H4 (cell line): ENCODE measurements at places on chromosomes 1 and 21. TPM values are rescaled to one million over a fixed set of nuclear protein-coding genes. Genes with fewer than 3 reads are reported as not detected.
A peak's percentile ranks its signal among the peaks of the same experiment; 100 is the strongest.

DNA sequence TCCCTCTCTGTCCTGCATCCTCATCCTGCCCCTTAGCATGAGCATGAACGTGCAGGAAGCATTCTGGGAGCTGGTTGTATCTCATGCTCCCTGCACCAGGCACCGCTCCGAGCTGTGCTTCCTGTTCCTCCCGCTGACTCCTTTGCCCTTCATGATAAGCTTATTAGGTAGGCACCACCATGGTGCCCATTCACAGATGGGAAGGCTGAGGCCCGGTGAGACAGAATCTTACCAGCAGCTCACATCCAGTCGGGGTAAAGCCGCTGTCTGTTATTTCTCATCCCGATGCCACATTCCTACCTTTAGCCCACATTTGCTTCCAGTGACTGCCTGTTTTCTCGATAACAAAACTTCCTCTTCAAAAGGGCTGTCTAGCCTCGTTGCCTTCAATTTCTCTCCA lies 7.3 kb downstream of the MIIP start:
- DNase-seq, result no peak

SLC25A34 gene
- 0.10 and 0.47 TPM in 2 replicates for total RNA-seq

- no peak for DNase-seq
Measured at GRCh38 chr1:81478219-81478618, 322.5 kb upstream of the ADGRL2 start.

DNA sequence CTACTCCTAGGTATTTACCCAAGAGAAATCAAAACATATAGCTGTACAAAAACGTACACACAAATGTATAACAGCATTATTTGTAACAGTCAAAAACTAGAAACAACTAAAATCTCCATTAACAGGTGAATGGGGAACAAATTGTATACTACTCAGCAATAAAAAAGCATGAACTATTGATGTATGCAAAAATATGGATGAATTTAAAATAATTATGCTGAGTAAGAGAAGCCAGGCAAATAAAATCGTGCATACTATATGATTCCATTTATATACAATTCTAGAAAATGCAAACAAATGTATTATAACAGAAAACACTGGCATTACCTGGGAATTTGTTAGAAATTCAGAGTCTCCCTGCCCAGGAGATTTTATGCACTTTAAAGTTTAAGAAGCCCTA lies 150.1 kb downstream of the GDAP2 start:
- no peak for DNase-seq

GRCh38 chr1:186829686-186830587 lies 1.2 kb downstream of the PLA2G4A start:
- no peak for DNase-seq

- no peak for DNase-seq
Measured at GRCh38 chr1:106817575-106817974, 238.9 kb upstream of the PRMT6 start.

DNA sequence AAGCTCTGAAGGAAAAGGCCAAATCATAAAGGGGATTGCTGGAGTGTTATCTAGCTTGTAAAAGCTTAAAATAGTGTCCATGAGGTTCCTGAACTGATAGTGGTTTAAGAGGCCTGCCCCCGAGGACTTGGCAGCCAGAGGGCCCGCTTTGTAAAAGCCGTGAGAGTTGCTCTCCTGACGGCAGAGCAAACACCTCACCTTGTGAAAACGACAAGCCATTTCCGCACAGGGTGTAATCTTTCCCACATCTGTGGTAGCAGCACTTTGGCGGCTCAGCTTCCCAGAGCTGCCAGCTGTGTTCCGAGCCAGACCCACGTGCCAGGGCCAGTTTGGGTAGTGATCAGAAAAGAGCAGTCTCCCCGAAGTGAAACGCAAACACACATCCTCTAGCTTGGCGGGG lies 37.0 kb downstream of the SERBP1 start:
- DNase-seq, result no peak

DNA sequence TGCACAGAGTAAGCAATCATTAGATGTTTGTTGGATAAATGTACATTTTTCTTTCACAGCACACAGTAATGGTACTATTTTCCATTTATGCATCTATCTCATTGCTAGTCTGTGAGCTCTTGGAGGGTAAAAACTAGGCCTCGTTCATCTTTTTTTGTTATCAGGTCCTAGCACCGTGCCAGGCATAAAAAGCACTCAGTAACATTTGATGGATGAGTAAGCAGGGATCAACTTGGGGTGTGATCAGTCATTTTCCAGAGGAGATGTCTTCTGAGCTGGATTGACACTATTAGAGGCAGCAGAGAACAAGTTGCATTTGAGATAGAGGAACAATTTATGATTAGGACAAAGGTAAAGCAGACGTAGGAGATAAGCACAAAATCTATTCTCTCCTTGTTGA lies 4.3 kb upstream of the VTCN1 start:
- DNase-seq, result no peak

DNA sequence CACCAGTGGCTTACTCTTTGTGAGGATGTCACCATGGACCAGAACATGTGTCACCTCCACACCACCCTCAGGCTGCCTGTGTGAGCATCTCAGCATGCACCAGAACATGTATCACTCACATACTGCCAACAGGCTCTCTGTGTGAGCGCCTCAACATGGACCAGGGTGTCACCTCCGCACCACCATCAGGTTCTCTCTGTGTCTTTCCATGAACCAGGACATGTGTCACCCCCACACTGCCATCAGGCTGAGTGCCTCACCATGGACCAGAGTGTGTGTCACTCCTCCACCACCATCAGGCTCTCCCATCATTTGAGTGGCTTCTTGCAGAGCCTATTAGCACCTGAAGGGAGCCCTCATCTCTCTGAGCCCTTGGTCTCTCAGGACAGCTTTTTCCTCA lies 125.2 kb downstream of the ZNF648 start:
- DNase-seq, result no peak

DNA sequence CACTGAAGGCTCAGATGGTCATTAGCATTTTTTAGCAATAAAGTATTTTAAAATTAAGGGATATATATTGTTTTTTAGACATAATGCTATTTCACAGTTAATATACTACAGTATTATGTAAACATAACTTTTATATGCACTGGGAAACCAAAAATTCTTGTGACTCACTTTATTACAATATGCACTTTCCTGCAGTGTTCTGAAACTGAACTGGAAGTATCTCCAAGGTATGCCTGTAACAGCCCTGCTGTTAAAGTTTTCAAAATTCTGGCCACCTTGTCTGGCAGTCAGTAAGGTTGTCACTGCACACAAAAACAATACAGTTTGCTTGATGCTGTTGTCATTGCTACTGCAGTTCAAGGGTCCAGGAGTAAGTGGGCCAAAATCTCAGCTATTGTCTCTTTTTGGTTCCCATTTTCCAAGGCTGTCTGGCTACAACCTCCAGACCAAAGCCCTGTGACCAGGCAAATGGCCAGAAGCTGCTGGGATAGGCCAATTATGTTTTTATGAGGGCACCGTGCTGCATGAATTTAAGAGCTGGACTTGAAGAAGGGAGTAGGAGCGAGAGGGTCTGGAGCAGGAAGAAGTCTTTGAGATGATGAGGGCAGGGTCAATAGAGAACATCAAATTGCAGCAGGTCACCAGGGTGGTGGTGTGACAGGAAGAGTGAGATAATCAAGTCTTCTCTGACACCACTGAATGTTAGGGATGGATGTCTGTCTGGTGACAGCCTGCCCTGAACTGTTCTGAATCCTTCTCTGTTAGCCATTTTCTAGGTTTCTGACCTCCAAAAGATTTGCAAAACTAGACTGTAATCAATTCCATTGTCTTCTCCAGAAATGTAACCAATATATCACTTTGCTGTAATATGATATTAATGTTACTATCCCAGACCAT lies 82.3 kb upstream of the CACHD1 start:
- no peak for DNase-seq

DNA sequence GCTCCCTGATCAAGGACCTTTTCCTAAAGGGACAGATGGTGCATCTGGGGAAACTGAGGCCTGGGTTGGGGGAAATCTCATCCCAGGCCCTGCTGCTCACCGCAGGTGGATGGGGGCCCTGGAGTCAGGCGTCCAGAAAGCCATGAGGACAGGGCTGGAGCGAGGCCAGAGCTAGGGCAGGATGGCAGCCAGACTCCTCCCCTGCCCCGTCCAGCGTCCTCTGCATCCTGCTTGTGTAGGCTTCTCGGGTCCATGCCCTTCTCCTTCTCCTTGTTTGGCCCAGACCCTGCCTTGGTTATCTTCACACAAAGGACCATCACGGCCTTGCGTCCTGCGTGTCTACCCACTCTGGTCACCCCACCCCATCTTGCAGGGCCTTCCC lies 43.0 kb downstream of the TRIM11 start:
- no peak for DNase-seq

CACHD1 gene
- 6.9 and 9.1 TPM in 2 replicates for total RNA-seq

GRCh38 chr1:3790500-3790923 lies 5.8 kb downstream of the LRRC47 start:
- DNase-seq, result no peak

- DNase-seq, result no peak
Measured at GRCh38 chr1:236685917-236686814, at the start of gene ACTN2. TSS of gene ACTN2 (plus strand) at chr1:236686499. CDS start at chr1:236686674, 175 bp downstream.

DNA sequence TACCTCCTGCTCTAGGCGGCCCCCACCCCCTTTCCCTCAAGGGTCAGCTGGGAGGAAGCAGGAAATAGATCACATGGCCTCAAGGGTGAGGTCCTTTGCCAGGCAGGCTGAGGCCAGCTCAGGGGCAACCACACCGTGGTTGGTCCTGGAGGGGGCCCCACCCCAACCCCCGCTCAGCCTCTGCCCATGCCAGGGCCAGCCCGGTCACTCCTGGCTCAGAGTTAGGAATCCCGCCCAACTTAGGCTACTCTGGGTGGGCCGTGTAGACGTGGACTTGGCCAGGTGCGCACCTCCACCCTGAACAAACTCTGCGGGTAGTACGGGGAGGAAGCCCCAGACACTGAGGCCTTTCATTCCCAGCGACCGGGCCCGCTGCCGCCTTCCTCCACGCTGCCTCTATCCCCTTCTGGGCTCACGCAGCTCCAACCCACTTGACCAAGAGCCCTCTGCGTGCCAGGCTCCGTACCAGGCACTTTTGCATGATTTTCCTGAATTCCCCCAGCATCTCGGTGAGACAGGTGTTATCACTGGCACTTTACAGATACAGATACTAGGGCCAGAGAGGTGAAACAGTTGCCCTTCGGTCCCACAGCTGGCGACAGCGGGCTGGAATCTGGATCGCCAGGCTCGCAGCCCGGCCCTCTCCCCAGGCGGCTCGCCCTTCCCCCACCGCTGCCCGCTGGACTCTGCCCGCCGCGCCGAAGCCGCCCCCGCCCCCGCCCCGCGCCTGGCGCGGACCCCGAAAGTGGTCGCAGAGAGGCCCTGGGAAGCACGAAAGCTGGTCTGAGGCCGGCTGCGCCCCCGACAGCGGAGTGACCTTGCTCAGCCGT lies 769 bp downstream of the GALE start:
- DNase-seq, result peak; percentile 97

DNA sequence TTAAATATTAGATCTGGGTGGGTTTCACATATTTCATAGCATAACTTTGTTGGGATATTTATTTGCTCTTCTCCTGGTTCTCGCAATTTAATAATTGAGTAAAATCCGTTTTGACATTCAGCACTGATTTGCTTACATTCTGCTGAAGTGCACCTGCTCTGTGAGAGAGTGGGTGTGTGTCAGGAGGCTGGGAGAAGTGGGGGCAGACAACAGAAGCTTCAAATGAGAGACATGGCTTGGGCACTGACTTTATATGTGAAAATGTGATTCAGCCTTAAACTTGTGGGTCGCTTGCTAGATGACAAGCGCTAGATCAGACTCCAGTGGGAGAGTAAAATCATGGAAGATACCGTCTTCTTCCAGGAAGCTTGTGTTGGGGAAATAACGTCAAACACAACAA lies 32.4 kb upstream of the KCNA2 start:
- no peak for DNase-seq

GBP2 gene
- 47.0 and 48.5 TPM in 2 replicates for total RNA-seq

GRCh38 chr1:158203693-158204457 lies 23.2 kb downstream of the CD1D start:
- DNase-seq, result peak; percentile 69

- no peak for DNase-seq
Measured at GRCh38 chr1:22327411-22327810, 124.2 kb upstream of the ZBTB40 start.

NECTIN4 gene
- 0.14 TPM in 1 of 2 replicates, not detected in the other for total RNA-seq

- DNase-seq, result no peak
Measured at GRCh38 chr1:173341971-173342370, 134.8 kb upstream of the TNFSF4 start.

DNA sequence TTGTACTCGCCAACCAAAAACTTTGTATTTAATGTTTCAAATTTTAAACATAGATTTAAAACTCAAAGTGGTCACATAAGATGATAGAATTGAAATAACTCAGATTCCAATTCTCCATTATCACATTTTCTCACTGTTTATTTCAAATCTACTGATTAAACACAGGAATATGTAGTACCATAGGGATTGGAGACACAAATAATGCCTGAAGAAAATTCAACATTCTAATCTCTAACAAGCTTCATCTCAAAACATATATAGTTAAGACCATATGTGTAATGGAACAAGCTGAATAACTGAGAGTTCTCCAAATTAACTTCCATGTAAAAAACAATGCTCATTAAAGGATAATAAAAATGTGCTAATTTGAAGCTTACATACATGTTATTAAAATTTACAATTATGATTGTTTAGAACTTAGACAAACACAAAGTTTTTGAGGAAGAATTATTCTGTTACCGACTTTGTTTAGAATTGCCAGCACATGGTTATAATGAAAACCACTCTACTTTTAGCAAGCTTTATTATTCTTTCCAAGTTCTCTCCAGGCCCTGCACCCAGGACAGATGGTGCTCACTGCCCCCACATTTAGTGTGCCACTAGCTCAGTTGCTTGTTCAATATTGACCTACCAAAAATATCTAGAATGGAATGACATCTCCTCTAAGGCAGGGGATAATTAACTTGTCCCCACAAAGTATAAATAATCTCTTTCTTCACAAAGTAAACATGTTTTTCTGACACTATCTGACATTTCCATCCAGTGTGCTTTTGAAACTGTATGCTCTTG lies 467.2 kb downstream of the TTLL7 start:
- DNase-seq, result no peak

- peak; percentile 50 for DNase-seq
Measured at GRCh38 chr1:46413596-46413985, 19.5 kb downstream of the FAAH start.

DNA sequence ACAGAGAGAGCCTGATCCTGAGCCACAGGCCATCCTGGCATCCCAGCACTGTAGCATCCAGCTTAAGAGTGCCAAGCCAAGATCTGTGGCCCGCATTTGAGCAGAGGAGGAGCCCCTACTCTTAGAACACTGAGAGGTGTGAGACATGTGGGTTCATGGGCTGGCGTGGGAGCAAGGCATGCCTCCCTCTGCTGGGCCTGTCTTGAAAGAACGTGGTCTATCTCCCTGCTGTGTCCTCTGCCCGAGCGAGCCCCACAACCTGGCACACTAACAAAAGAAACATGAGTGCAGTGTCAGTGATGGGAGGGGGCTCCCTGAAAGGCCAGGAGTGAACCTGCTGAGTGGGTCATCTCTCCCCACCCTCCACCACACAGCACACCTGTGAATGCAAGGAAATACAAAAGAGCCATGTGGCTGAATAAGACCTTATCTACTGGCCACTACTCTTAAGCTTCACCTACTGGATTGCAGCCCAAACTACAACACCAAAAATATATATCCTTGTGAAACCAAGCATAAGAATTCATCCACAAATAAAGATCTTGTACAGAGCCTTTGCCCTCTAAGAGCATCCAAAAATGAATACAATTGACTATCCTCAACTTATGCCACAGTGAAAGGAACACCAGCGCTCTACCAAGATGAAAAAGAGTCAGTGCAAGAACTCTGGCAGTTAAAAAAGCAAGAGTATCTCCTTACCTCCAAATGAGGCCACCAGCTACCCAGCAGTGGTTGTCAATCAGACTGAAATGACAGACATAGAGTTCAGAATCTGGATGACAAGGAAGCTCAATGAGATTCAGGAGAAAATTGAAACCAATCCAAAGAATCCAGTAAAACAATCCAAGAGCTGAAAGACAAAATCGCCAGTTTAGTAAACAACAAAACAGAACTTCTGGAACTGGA lies 259.4 kb upstream of the DAB1 start:
- DNase-seq, result no peak
